Stimulated activated CD4-positive, alpha-beta T cell treated with anti-CD3 and anti-CD28 coated beads, TNF-alpha, amount 100 ng/mL, for 24 hours (primary cell): ENCODE measurements at places on chromosomes 6 and 20.

GRCh38 chr6:30997301-30997700 lies 13.0 kb upstream of the MUC22 start:
- no peak for DNase-seq

DNA sequence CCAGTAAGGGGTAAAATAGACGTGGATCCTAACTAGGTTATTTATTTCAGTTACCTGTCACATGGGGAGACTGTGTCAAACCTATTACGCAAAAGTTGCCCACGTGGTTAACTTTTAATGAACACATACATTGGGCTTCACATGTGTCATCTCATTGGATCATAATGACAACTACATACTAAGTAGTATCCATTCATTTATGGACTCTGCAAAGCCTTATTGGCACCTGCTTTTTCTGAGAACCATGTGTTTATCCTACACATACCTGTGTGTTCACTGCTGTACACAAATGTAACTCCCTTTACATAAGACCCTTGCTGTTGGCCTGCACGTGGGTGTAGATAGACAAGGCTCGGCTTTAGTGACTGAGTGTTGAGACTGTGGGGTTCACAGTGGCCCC lies 5.1 kb downstream of the BPIFA1 start:
- no peak for DNase-seq

DNA sequence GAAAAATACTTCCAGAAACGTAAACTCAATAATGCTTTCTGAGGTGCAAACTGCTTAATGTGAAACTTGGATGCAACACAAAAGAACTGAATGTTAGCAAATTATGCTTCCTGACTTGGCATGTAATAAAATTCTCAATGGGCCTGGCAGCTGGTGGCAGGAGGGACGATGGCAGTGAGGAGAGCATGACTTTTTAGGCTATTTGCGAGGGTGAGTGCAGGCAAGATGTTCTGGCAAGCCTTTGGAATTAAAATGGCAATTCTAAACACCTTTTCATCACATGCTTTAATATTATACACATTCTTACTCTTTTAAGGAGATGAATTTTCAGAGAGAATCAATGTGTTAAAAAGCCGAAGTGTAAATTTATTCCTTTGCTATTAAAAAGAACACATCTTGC lies 224.8 kb upstream of the CDH4 start:
- DNase-seq: no peak

DNA sequence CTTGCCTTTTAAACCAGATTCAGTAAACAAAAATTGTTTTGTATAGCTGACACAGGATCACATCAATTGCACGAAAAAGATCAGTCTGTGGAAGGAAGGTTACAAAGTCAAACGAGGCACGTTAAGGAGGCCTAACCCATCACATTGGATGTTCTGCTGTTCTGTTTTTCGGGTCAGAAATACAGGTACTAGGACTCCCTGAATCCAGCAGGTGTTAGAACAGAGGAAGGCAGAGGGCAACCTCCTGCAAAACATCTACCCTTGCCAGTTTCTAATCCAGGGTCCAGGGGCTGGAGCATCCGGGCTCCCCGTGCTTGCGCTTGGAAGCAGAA lies 64.6 kb downstream of the PLG start:
- DNase-seq: no peak

DNA sequence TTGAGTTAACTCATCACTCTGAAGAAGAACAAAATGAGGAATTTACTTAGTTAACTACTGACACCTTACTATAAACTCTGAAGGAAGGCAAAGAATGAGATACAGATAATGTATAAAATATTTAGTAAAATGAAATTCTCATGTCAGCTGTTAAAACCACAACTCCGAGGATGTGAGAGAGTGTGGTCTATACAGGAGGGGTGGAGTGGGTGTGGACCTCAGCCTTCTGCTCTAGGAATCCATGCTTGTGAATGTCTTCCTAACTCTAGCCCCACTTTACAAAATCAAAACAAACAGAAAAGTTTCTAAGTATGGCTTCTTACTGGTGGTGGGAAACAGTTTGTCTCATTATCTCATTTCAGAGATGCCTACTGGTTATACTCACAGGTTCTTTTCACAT lies 14.2 kb downstream of the PPP1R14C start:
- no peak for DNase-seq

- peak; percentile 87 for DNase-seq
Observed at GRCh38 chr6:44126320-44127149, 717 bp downstream of the MRPL14 start.

- no peak for DNase-seq
Observed at GRCh38 chr6:169849396-169849795, 98.0 kb downstream of the ERMARD start.

- no peak for DNase-seq
Observed at GRCh38 chr6:123393331-123393730, 243.4 kb downstream of the TRDN start.

DNA sequence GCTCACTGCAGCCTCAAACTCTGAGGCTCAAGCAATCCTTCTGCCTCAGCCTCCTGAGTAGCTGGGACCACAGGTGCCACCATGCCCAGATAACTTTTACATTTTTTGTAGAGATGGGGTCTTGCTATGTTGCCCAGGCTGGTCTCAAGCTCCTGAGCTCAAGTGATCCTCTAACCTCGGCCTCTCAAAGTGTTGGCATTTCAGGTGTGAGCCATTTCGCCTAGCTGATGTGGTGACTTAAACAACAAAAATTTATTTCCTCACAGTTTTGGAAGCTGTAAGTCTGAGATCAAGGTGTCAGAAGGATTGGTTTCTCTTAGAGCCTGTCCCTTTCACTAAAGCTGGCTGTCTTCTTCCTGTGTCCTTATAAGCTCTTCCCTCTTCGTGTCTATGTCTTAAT lies 15.0 kb upstream of the JARID2 start:
- DNase-seq: no peak

DNA sequence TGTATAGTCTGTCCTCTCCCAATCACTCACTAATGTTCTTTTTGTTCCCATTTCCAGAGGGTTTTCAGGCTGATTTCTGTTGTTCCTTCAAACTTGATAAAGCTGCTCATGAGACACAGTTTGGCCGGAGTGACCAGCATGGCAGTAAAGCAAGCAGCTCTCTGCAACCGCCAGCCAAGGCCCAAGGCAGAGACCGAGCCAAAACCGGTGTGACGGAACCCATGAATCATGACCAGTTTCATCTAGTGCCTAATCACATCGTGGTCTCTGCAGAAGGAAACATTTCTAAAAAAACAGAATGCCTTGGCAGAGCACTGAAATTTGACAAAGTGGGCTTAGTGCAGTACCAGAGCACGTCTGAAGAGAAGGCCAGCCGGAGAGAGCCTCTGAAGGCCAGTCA lies 14.8 kb upstream of the RPL7L1 start:
- no peak for DNase-seq

- no peak for DNase-seq
Observed at GRCh38 chr6:132569170-132569569, 952 bp upstream of the TAAR6 start.

DNA sequence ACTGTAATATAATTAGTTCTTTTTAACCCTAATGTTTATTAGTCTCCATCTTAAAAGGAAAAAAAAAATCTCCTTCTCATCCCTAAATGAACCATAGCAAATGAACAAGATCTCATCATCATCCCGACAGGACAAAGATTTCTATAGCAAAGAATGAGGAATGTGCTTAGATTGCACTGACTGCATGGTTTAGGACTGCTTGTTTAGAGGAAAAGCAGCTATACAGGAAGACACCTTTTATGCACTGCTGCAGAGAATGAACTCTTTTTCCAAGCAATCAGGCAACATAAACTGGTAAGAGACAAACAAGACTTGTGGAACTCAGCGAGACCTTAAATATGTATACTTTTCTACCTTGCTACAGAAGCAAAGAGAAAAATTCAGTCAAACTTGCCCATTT lies 26.8 kb downstream of the CSNK2A1 start:
- DNase-seq: no peak

- no peak for DNase-seq
Observed at GRCh38 chr6:41630069-41630468, 8.2 kb upstream of the MDFI start.

DNA sequence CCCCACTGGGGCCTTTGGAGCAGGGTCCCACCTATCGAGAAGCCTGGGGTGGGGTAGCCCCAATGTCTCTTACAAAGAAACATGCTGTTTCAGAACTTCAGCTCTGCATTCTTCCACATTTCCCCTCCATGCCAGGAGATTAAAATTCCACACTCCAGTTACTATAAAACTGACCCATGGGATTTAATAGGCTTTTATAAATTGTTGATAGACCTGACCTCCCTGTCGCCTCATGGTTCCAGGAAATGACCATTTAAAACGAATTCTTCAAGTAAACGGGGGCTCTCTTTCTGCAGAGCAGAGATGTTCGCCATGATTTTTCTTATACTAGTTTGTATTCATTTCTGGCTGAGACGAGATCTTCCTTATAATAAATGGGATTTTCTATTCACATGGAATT lies 19.3 kb downstream of the RIN2 start:
- DNase-seq: no peak

- DNase-seq: no peak
Observed at GRCh38 chr6:42229506-42230119, 12.0 kb upstream of the MRPS10 start.

- no peak for DNase-seq
Observed at GRCh38 chr20:20271271-20271670, 96.6 kb upstream of the INSM1 start.

DNA sequence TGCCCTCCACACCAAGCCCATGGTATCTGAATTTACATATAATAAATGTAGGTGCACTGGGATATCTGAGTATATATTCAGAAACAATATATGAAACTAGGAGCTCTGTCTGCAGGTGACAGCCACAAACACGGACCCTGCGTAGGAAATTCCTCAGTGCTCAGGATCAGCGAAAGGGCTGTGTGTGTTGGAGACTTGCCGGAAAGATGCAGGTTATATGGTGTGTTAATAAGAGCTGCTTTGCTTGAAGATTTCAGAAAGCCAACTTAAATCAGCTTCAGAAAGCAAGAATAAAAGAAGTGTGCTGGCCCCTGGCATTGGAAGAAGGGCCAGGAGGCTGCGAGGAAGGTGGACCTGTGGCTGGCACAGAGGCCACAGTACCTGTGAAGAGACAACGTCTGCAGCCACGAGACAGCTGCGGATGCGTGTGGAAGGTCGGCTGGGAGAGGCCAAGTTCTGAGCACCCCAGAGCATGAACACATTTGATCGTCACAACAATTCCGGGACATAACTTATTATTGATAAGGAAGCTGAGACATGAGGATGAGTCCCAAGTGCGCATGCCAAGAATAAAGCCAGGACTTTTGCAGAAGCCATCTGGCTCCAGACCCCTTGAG lies 183.2 kb downstream of the DLL1 start:
- DNase-seq: no peak

- DNase-seq: no peak
Observed at GRCh38 chr6:146434732-146435390, 108.8 kb upstream of the RAB32 start.

- DNase-seq: no peak
Observed at GRCh38 chr6:120960761-120961160, 373.5 kb downstream of the TBC1D32 start.

GRCh38 chr6:24444588-24444987 lies 41.9 kb downstream of the MRS2 start:
- DNase-seq: no peak

- DNase-seq: no peak
Observed at GRCh38 chr6:137783710-137784109, 83.3 kb upstream of the TNFAIP3 start.

DNA sequence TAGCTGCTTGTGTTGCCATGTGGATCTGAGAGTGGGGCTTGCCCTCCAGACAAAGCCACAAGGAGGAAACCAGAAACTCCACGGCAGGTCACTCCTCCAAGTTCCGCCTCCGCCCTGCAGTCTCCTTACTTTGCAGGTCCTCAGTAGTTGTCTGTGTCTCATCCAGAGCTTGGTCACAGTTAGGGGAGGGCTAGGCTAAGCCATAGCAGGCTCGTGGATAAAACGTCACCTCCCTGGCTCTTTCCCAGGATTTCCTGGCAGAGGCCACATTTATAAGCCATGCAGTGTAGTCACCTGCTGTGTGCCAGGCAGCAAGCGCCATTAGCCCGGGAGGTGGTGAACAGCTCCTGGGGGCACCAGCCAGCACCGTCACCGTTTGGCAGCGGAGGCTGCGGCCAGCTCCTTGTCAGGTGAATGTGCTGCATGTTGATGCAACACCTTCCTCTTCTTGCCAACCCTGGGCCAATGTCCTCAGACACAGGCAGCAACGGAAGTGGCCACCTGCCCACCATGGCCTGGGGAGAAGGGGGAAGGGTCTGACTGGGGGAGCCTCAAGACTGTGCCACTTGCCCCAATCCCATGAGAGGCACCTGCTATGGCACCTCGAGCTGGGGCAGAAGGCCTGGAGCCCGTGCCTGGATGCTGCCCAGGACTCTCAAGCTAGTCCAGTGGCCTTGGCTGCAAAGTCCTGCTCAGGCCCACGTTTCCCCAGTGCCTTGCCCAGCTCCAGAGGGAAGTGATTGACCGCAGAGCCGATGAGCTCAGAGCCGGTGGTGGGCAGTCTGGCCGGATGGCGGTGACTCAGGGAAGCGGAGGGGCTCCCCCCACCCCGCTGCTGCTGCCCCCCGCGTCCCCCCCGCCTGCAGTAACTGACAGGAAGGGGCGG lies 39.0 kb upstream of the SLCO4A1 start:
- DNase-seq: no peak

DNA sequence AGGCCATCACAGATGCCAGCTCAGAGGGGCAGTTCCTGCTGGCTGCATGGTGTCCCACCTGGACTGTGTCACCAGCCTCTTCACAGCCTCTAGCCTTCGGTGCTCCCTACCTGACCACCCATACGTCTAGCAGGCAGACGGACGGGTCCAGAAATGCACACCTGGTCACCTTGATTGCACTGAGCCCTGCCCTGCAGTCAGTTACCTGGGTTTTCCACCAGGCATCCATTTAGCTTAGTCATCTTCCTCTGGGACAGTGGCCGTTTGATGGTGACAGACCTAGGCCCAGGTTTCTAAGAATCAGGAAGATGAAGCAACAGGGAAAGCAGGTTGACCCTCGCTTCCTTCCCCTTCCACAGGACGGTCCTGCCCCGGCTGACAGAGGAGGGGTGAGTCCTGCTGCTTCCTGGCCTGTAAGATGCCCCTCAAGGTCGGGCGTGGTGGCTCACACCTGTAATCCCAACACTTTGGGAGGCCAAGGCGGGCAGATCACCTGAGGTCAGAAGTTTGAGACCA lies 9.8 kb upstream of the BPI start:
- DNase-seq: no peak

- DNase-seq: no peak
Observed at GRCh38 chr20:61535091-61535490, 283.0 kb downstream of the CDH4 start.

GRCh38 chr20:39452583-39453340 lies 490.6 kb downstream of the DHX35 start:
- DNase-seq: no peak

GRCh38 chr6:41441598-41442351 lies 104.4 kb upstream of the FOXP4 start:
- no peak for DNase-seq

GRCh38 chr20:54611708-54612412 lies 136.5 kb downstream of the DOK5 start:
- no peak for DNase-seq

DNA sequence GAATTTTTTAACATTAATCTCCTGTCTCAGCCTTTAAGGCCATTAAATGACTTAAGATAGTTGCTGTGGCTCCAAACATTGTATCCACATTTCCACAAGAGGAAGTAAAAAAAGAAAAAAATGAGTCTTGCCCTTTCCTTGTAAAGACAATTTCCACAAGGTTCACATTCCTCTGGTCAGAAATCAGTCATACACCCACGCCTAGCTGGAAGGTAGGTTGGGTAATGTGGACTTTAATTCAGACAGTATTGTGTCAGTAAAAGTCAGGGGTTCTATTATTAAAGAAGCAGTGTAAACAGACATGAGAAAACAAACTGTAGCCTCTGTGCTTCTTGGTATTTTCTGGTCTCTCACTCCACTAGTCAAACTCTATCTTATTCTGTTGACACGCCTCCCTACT lies 682.0 kb downstream of the GRIK2 start:
- DNase-seq: no peak

GRCh38 chr6:147262946-147263345 lies 58.7 kb downstream of the STXBP5 start:
- DNase-seq: no peak
